ENCODE measurements at places on chromosomes 1 and 21.

DNA sequence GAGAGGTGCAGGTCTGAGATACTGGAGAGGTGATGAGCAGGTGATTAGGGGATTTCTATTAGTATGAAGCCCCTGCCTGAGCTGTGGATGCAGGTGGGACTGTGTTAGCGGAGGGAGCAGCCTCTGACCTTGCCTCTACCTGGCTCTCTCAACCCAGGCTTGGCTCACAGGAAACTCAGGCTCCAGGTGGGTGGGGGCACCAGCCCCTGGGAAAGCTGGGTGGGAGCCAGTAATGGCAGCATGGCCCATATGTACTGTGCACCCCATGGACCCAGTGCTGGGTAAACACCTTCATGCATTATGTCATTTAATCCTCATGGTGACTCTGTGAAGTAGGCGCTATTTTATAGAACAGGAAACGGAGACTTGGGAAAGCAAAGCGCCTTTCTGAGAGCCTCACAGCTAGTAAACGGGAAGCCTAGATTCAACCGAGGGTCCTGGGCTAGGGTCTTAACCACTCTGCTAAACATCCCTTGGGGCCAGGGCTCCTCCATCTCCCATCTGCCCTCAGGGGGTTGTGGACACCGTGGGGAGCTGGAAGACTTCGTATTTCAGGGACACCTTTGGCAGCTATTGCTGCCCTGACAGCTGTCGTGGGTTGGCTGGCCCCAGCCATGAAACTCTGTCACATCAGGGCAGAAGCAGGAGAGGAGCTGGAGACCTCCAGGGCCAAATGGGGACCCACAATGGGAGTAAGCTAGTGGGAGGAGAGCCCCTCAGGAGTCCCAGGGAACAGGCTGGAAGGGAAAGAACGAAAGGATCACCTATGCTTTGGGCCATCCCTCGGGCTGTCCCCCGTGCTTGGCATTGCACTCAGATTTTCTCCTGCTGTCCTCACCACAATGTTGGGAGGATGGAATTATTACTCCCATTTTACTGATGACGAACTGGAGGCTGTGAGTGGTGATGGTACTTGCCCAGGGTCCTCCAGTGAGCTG is 59.6 kb upstream of the CSF3R start:
- no peak for DNase-seq

DNA sequence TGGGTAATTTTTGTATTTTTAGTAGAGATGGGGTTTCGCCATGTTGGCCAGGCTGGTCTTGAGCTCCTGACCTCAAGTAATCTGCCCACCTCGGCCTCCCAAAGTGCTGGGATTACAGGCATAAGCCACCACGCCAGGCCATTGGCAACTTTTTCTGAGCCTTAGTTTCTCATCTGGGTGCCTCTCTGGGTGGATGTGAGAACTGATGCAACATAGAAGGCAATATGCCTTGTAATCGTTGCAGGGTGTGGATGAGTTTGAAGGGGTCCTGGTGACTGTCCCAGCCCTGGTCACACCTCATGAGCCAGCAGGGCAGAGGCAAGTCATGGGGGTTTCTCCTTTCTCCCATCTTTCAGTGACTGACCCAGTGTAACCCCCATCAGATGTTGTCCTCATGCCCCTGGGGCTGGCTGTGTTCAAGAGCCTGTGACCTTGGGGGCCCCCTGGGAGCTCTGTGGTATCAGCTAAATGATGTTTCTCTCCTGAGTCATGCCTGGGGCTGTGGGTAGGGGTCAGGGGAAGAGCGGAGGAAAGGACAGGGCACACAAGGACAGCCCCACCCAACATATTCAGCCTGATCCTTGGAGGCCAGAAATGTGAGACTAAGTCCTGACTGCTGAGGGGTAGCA is 3.6 kb downstream of the COL9A2 start:
- DNase-seq = no peak

DNA sequence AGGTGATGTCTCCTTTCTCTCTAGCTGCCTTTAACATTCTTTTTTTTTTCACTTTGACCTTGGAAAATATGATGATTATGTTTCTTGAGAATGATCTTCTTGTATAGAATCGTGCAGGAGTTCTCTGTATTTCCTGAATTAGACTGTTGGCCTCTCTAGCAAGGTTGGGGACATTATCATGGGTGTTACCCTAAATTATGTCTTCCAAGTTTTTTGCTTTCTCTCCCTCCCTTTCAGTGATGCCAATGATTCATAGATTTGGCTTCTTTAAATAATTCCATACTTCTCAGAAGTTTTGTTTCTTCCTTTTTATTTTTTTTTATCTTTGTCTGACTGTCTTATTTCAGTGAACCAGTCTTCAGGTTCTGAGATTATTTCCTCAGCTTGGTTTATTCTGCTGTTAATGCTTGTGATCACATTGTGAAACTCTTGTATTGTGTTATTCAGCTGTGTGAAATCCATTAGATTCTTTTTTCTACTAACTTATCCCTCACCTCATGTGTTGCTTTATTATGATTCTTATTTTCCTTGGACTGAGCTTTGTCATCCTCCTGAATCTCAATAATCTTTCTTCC is 268.4 kb upstream of the NRIP1 start:
- no peak for DNase-seq

DNA sequence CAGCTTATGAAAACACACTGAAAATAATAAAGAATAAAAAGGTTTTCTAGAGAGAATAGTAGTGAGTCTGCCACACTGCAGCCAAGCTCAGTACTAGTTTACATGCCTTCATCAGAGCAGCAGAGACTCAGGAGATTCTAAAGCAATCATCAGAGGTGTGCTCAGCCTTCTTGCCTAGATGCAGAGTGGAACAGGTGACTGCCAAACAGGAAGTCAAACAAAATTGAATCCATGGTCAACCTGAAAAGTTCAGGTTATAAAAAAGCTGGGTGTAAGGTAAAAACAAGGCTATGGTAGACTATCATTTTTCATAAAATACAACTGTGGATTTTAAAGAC is 165.3 kb upstream of the C1orf105 start:
- DNase-seq = no peak

- no peak for DNase-seq
Measured at GRCh38 chr1:109539676-109540075, at the start of gene GPR61. Gene GPR61 (plus strand): TSS chr1:109539872. CDS start chr1:109543023, 3,151 bp downstream.

DNA sequence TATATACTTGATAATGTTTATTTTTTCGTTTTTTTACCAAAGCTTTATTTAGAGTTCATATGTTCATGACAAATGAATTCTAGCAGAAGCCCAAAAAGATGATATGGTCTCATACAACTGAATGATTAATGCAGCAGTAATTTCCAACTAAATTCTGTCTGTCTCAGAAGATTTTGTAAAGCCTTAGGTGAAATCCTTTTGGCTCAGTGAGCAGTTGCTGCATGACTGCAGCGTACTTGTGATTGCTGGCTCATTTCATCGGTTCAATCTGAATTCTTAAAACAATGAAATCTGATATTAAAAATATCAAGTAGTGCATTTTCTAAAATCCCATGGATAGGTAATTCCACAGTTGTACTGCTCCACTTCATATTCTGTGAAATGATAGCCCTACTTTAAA is 73.2 kb downstream of the AK5 start:
- DNase-seq = no peak

All from stimulated activated CD8-positive, alpha-beta memory T cell treated with anti-CD3 and anti-CD28 coated beads, Interleukin-4, amount 100 ng/mL, for 4 hours (primary cell).